Natural killer cell treated with Interleukin-12 subunit alpha and Interleukin-12 subunit beta and Interleukin-15 and Interleukin-18, amount 100 ng/mL, for 72 hours (primary cell): ENCODE measurements at places on chromosomes 16 and 17. TPM values are rescaled to one million over a fixed set of nuclear protein-coding genes. Genes with fewer than 3 reads are reported as not detected.

DNA sequence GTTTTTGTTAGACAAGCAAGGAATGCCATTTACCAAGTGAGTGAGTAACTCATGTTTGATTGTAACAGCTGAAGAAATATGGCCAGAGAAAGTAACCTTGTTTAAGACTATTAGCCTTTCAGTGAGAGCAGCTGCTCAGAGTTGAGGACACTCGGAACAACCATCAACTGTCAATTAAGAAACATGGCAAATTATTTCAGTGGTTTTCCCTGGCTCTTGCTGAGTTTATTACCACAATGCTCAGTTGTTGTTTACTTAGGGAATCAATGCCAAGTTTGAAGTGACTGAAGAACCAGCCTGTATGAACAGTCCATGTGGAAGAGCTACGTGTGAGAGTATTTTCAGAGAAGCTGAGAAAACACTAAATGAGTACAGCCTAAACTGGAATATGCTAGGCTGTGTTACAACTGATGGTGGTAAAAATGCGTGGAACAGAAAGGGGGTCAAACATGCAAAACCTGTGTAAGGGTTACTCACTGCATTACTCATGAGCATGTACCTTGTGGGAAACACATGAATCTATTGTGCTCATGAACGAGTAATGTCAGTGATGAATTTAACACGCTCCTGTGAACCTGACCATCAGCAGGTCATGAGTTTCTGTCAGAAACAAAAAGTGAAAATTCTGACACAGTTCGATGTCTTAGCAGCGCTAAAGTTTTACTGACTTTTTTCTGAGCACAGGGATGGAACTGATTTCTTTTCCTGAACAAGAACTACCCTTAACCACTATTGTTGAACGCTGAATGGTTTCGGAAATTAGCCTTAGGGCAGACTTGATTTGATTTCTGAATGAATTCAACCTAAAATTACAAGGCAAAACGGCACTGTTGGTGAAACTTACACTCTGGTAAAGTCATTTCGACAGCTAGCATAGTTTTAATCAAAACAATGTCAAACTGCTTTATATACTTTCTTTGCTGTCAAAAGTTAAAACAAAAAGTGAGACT lies 33.5 kb downstream of the GNA13 start:
- H3K4me3 ChIP-seq: peak overlapping the region; percentile 51
- DNase-seq: no peak
- H3K27me3 ChIP-seq: no peaks in the 10 kb centered on the region
- H3K36me3 ChIP-seq: no peaks in the 10 kb centered on the region
- H3K27ac ChIP-seq: peak overlapping the region; percentile 87

The AURKB gene
- 199 TPM for total RNA-seq

GRCh38 chr16:75379339-75379738 lies 54.0 kb downstream of the CFDP1 start:
- H3K36me3 ChIP-seq: peaks cover 16% of the 10 kb centered on the region
- peaks cover 39% of the 10 kb centered on the region for H3K4me1 ChIP-seq
- H3K27me3 ChIP-seq: peaks cover 11% of the 10 kb centered on the region
- peak overlapping the region; percentile 60 for H3K4me3 ChIP-seq
- no peak for DNase-seq

- no peaks in the 10 kb centered on the region for H3K27me3 ChIP-seq
- peak overlapping the region; percentile 90 for H3K27ac ChIP-seq
- peaks cover 64% of the 10 kb centered on the region for H3K4me1 ChIP-seq
- peaks cover 8% of the 10 kb centered on the region for H3K36me3 ChIP-seq
Observed at GRCh38 chr16:68088130-68088972, 3.2 kb downstream of the NFATC3 start.

DNA sequence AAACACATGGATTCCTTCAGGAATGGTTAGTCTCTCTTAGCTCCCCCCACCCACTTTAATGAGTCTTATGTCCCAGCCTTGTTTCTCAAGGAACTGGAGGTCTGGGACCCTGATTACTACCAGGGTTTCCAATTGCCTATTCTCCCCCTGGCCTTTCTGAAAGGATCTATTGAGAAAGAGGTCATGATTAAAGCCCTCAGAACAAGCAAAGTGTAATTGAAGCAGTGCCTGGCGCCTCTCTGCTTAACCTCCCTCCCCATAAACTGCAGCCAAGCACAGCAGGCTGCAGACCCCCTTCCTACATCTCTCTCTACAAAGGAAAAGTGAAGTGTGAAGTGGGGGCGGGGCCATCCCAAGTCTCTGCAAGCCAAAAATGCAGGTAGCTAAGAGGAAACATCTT lies 159.7 kb upstream of the CDH11 start:
- no peak for DNase-seq
- no peaks in the 10 kb centered on the region for H3K36me3 ChIP-seq
- H3K4me3 ChIP-seq: no peak overlapping the region
- no peaks in the 10 kb centered on the region for H3K27me3 ChIP-seq

- no peak overlapping the region for H3K4me3 ChIP-seq
- H3K36me3 ChIP-seq: no peaks in the 10 kb centered on the region
- no peaks in the 10 kb centered on the region for H3K4me1 ChIP-seq
- peaks cover 27% of the 10 kb centered on the region for H3K27me3 ChIP-seq
Observed at GRCh38 chr17:44981221-44981968, 13.3 kb upstream of the C1QL1 start.

The SNAI3 gene
- 0.42 TPM for total RNA-seq

DNA sequence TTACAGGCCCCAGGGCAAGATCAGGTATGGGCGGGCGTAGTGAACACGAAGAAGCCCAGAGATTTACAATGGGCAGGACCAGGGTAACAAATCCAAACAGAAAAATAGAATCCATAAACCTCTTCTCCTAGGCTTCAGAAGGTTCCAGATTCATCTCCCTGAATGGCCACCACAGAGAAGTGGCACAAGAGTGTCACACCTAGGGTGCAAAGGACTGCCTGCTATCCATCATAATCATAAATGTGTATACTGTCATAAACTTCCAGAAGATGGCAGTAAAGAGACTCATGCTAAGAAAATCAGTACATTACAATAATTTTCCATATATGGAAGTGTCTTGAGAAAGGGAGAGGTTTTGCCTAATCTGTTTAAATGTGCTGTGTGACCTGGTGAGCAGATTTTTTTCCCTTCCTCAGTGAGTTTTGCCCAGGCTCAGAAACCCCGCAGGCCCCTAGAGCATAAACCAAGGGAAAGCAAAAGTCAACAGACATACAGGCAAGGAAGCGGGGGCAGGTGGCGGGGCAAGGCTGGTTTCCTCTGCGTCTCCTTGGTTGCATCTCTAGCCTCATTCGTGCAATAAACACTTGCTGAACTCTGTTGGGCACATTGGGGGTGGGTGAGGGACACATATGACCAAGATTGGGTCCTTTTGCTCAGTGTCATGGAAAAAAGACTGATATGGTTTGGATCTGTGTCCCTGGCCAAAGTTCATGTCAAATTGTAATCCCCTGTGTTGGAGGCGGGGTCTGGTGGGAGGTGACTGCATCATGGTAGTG lies 92.0 kb upstream of the CDH5 start:
- H3K4me3 ChIP-seq: no peak overlapping the region
- no peak for DNase-seq
- H3K27ac ChIP-seq: no peak overlapping the region
- H3K27me3 ChIP-seq: peaks cover 21% of the 10 kb centered on the region
- peaks cover 4% of the 10 kb centered on the region for H3K4me1 ChIP-seq
- H3K36me3 ChIP-seq: peaks cover 14% of the 10 kb centered on the region

- no peak for DNase-seq
- no peak overlapping the region for H3K4me3 ChIP-seq
- no peaks in the 10 kb centered on the region for H3K4me1 ChIP-seq
- no peaks in the 10 kb centered on the region for H3K27me3 ChIP-seq
Observed at GRCh38 chr16:2090481-2090776, 42.6 kb downstream of the TSC2 start.

DNA sequence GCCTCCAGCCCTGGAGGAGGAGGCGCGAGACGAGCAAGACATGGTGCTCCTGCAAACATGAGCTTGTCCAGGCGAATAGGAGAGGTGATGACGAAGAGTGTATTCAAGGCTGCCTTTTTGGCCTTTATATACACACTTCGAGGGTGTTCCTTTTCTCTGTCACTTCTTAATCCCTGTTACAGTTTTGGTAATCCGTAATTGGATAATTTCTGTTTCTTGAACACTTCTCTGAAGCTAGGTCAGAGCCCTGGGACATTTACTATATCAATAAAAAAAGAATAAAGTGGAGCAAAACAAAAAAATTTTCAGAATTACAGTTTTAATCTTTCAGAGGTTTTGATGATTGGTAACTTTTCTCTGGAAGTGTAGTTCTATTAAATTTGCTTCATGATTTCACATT lies at the start of gene KRT24:
Gene KRT24, minus strand, starts transcription at position 101 of the 400 bp plus-strand sequence. Its CDS starts 59 bp downstream, at position 42.
- no peaks in the 10 kb centered on the region for H3K4me1 ChIP-seq
- H3K27me3 ChIP-seq: peaks cover 39% of the 10 kb centered on the region
- no peak for DNase-seq
- H3K36me3 ChIP-seq: no peaks in the 10 kb centered on the region
- H3K4me3 ChIP-seq: no peak within 1 kb of the TSS
- no peak within 1 kb of the TSS for H3K27ac ChIP-seq

The C17orf50 gene
- total RNA-seq: not detected

The CFAP97D1 gene
- not detected for total RNA-seq

GRCh38 chr17:35891269-35891668 lies 11.1 kb upstream of the CCL5 start:
- H3K4me3 ChIP-seq: peak overlapping the region; percentile 75
- peak overlapping the region; percentile 91 for H3K27ac ChIP-seq
- H3K27me3 ChIP-seq: no peaks in the 10 kb centered on the region
- no peaks in the 10 kb centered on the region for H3K36me3 ChIP-seq
- H3K4me1 ChIP-seq: peaks cover 77% of the 10 kb centered on the region

- H3K36me3 ChIP-seq: no peaks in the 10 kb centered on the region
- DNase-seq: peak; percentile 8
- H3K4me1 ChIP-seq: no peaks in the 10 kb centered on the region
- no peak overlapping the region for H3K27ac ChIP-seq
- no peaks in the 10 kb centered on the region for H3K27me3 ChIP-seq
- H3K4me3 ChIP-seq: no peak overlapping the region
Observed at GRCh38 chr16:89672177-89672941, 14.1 kb upstream of the CDK10 start.

DNA sequence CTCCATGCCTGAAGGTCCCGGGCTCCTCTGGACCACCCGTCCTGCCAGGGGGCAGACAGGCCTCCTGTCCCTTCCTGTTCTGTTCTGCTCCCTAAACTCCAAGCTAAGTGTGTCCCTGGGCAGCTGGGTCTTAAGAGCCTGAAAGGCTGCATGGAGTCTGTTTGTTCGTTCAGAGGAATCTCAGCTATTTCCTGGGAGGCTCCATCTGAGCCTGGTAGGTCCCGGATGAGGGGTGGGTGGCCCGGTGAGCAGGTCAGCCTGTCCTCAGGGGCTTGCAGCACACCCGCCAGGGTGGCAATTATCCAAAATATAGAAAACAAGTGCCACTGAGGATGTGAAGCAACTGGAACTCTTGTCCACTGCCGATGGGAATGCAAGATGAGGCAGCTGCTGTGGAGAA lies 12.6 kb downstream of the ACTG1 start:
- no peaks in the 10 kb centered on the region for H3K36me3 ChIP-seq
- H3K27ac ChIP-seq: no peak overlapping the region
- H3K4me3 ChIP-seq: no peak overlapping the region
- no peak for DNase-seq

The OTOA gene
- total RNA-seq: 0.25 TPM

The SMTNL2 gene
- not detected for total RNA-seq

DNA sequence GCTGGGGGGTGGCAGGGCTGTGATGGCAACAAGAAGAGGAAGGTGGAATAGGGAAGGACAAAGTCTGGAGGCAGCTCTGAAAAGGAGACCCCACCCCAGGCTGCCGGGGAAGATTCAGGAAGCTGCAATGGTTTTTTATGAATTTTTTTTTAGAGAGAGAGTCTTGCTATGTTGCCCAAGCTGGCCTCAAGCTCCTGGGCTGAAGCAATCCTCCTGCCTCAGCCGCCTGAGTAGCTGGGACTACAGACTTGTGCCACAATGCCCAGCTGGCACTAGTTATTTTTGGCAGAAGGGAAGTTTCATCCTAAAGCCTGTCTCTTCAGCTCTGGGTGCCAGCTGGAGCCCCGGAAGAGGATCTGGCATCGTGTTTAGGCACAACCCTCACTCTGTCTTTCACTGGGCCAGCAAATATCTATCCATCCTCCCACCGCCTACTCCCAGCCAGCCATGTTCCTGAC lies 1.3 kb upstream of the CES3 start:
- H3K27me3 ChIP-seq: peaks cover 16% of the 10 kb centered on the region
- H3K4me3 ChIP-seq: no peak overlapping the region
- DNase-seq: no peak
- no peaks in the 10 kb centered on the region for H3K36me3 ChIP-seq
- no peak overlapping the region for H3K27ac ChIP-seq

DNA sequence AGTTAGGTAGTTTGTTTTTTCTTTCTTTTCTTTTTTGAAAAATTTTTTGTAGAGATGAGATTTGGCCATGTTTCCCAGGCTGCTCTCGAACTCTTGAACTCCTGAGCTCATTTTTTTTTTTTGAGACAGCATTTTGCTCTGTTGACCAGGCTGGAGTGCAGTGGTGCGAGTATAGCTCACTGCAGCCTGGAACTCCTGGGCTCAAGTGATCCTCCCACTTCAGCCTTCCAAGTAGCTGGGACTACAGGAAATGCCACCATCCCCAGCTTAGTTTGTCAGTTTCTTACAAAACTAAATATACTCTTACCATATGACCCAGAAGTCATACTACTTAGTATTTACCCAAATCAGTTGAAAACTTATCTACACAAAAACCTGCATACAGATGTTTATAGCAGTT lies 14.4 kb upstream of the FBXO47 start:
- no peak overlapping the region for H3K27ac ChIP-seq
- DNase-seq: no peak
- no peaks in the 10 kb centered on the region for H3K27me3 ChIP-seq
- no peak overlapping the region for H3K4me3 ChIP-seq
- H3K4me1 ChIP-seq: peaks cover 2% of the 10 kb centered on the region

- peaks cover 8% of the 10 kb centered on the region for H3K4me1 ChIP-seq
- peak overlapping the region; percentile 88 for H3K27ac ChIP-seq
- H3K36me3 ChIP-seq: no peaks in the 10 kb centered on the region
- no peaks in the 10 kb centered on the region for H3K27me3 ChIP-seq
- peak; percentile 57 for DNase-seq
Observed at GRCh38 chr16:1494129-1494640, 1.0 kb downstream of the TELO2 start.

The ASIC2 gene
- total RNA-seq: not detected

GRCh38 chr16:86242244-86243122 lies 267.8 kb upstream of the FOXF1 start:
- no peak overlapping the region for H3K27ac ChIP-seq
- peaks cover 38% of the 10 kb centered on the region for H3K27me3 ChIP-seq
- no peak overlapping the region for H3K4me3 ChIP-seq
- H3K36me3 ChIP-seq: no peaks in the 10 kb centered on the region

- H3K36me3 ChIP-seq: peaks cover 13% of the 10 kb centered on the region
- no peak overlapping the region for H3K4me3 ChIP-seq
- DNase-seq: peak; percentile 15
- no peaks in the 10 kb centered on the region for H3K27me3 ChIP-seq
- peak overlapping the region; percentile 36 for H3K27ac ChIP-seq
Observed at GRCh38 chr17:81578561-81579225, 26.5 kb upstream of the FAAP100 start.

The KRTAP9-2 gene
- not detected for total RNA-seq

- peaks cover 15% of the 10 kb centered on the region for H3K4me1 ChIP-seq
- no peaks in the 10 kb centered on the region for H3K27me3 ChIP-seq
- no peak overlapping the region for H3K27ac ChIP-seq
- H3K4me3 ChIP-seq: no peak overlapping the region
Observed at GRCh38 chr16:66741169-66741900, 10.1 kb downstream of the DYNC1LI2 start.
